ENCODE measurements at places on chromosomes 1 and 21.

- DNase-seq: no peak
Measured at GRCh38 chr1:164821648-164822047, 262.7 kb downstream of the PBX1 start.

DNA sequence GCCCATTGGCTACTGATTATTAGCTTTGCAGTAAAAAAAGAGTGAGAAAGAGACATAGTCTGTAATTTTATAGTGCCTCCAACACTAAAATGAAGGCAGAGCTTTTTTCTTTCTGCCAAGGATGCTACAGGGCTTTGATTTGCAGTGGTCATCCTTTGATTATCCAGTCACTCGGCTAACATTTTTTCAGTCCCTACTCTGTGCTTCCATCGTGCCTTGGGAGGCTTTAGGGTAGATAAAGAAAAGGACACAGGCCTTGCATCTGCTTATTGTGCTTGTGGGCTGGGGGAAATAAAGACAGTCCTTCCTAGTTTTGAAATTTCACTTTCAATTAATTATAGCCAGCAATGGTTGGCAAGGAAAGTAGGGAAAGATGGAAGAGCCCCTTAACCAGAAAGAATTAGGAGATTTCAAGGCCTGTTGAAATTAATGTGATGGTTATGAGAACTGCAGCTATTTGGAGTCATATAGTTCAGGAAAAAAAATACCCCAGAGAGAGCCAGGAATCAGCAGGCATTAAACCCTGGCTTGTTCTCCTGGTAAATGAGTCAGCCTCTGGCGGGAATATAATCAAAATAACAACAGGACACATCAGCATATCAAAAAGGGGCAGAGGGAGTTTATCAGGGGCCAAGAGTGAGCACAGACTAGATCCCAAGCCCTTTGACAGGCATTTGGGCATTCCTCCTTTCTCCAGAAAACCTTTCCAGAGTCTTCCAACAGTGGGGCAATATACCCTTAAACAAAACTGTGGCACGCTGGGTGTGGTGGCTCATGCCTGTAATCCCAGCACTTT is 27.4 kb downstream of the CACHD1 start:
- DNase-seq: no peak

GRCh38 chr1:98053471-98054366 is 132.9 kb upstream of the DPYD start:
- peak; percentile 13 for DNase-seq

GRCh38 chr1:163076981-163077761 is 8.0 kb downstream of the RGS4 start:
- no peak for DNase-seq

DNA sequence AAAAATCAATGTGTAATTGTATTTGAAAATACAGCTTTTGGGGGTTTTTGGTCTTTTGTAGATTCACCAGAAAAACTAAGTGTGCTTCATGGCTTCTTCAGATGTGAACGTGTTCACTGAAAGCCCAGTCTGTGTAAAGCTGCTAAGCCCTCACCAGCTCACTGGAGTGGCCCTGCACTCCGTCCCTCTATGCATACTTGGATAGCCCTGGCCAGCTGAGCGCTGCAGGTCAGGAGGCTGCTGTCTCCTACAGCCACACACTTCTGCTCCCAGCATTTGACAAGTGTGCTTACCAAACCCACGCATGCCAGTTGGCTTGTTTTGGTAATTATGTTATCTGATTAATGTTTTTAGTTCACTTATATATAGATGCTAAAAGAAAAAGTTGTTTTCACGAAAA is 163.5 kb downstream of the TLR5 start:
- DNase-seq: no peak

GRCh38 chr1:6272452-6272851 is 11.6 kb upstream of the GPR153 start:
- DNase-seq: no peak

GRCh38 chr1:150022357-150022756 is 11.8 kb upstream of the OTUD7B start:
- no peak for DNase-seq

- no peak for DNase-seq
Measured at GRCh38 chr1:88462096-88462487, 222.0 kb upstream of the PKN2 start.
